Activated CD8-positive, alpha-beta memory T cell treated with anti-CD3 and anti-CD28 coated beads for 1 hour (primary cell): ENCODE measurements at places on chromosomes 6 and 20.

DNA sequence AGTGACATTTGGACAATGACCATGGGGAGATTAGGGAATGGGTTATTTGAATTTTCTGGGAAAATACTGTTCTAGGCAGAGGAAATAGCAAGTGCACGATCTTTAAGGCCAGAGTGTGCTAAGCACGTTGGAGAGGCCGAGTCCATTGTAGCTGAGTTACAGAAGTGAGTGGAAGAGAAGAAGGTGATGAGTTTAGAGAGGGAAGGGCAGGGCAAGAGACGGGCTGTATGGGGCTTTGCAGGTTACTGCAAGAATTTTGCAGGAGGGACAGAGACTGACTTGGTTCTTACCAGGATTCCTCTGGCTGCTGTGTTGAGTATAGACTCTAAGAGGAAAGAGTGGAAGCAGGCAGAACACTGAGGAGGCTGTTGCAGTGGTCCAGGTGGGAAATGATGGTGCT, 1.1 kb upstream of the NCOA3 start:
- no peak for DNase-seq

- DNase-seq: no peak
Observed at GRCh38 chr20:3248993-3249347, 10.0 kb upstream of the SLC4A11 start.

DNA sequence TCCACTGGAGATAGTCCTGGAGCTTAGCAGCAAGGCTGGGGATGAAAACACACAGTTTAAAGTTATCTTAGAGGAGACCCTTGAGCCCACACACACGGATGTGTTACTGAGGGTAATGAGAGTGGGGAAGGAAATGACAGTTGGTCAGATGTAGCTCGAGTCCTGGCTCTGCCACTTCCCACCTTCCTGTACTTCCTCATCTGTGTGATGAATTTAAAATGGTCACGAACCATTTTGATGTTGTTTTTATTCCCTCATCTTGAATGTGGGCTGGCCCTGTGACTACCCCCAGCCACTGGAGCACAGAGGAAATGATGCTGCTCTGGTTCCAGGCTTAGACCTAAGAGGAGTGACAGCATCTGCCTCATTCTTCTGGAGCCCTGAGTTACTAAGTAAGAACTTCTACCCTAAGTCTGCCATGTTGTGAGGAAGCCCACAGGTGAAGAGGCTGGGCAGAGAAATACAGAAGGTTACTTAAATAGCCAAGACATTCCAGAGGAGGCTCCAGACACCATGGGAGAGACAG, 141.2 kb downstream of the NRN1 start:
- no peak for DNase-seq

GRCh38 chr20:40602381-40602780, 86.7 kb downstream of the MAFB start:
- no peak for DNase-seq

- DNase-seq: no peak
Observed at GRCh38 chr6:22980446-22980845, 411.1 kb downstream of the HDGFL1 start.

DNA sequence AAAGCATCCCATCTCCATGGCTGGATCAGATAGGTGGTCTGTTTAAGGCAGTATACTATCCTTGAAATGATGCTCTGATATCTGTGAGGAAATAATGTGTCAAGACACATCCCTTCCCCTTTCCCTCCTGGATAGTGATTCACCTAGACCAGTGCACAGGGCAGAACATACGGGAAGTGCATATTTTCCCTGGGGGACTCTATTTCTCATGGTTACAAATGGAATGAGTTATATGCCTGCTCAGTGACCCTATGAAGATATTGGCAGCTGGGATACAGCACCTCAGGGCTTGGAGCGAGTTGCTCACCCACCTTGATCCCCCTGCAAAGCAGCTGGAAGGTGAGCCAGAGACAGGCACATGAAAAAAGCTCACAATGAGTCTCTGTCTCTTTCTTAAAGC, 67.5 kb upstream of the PRL start:
- no peak for DNase-seq

DNA sequence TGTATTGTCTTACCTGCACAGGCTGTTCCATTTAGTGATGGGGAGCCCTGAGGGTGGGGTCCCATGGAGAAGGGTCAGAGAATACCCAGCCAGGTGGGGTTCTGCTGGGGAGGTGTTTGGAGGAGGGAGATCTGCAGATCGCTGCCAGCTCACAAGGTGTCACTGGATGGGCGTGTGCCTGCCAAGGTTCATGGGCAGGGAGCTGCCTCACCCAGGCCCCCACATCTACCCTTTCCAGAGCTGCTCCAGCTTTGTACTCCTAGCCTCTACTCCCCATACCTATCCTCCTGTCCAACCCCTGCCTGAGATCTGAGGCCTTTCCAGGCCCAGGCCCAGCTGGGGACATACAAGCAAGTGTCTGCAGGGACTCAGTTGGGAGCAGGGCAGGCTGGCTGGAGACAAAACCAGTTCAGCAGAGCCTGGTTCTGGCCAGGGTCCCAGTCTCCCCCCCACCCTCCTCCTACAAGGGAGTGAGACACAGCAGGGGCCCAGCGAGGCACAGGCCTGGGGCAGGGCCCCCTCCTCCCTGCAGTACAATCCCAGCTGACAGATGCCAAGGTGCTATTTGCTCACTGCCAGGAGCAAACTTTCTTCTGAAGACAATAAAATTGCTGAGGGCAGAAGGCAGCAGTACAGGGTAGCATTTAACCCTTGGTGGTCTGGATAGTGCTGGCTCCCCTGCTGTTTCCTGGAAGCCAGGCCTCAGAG, 19.7 kb downstream of the SPDEF start:
- no peak for DNase-seq

DNA sequence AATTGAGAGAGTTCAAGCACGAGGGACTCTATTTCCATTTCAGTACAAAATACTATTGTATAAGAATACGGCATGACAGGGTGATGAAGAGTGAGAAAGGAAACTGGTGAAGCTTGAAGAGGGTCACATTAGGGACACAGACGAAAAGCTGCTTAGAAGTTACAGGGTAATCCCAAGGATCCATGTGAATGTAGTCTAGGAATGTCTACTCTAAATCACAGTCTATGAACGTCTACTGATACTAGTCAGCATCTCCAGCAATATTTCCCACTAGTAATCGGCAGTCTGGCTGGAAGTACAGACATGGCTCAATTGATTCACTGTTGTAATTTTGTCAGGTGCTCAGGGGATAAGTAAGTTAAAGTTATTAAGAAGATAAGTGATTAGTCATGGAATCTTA, 156.4 kb downstream of the ASCC3 start:
- DNase-seq: no peak

- DNase-seq: no peak
Observed at GRCh38 chr6:79694623-79695343, 63.7 kb downstream of the SH3BGRL2 start.

- DNase-seq: no peak
Observed at GRCh38 chr6:145271040-145271439, 464.3 kb downstream of the EPM2A start.

DNA sequence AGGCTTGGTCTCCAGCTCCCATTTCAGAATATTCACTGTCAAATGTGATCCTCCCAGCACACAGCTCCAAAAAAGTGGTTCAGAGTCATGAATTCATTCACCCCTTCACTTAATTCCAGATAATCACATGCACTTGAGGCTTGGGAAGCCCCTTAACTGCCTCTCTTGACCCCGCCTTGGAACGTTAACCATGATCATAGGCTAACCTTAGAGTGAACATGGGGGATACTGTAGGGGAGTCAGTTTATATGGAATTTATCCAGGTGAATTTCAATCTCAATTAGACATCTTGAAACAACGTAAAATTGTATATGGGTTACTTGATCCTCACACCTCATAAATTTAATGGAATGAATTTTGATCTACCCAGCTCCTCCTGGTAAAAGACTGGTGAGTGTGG, 346.8 kb upstream of the ARID1B start:
- no peak for DNase-seq

DNA sequence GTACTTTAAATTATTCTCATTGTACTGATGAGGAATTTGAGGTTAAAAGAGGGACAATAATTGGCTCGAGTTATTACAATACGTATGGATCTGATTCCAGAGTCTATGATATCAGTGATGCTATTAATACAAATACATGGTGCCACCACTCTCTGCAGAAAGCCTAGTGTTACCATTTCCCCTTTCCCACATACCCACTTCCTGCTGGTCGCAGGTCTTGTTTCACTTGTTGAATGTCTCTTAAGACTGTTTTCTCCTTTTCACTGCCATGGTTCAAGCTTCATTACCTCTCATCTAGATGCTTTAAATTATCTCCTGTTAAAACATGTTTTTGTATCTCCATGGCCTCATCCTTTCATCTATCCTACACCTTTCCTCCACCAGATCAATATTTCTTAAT, 62.0 kb downstream of the FHL5 start:
- no peak for DNase-seq

GRCh38 chr6:96420294-96420693, 101.3 kb upstream of the UFL1 start:
- DNase-seq: no peak

- no peak for DNase-seq
Observed at GRCh38 chr6:133062696-133063306, 178.4 kb upstream of the EYA4 start.

DNA sequence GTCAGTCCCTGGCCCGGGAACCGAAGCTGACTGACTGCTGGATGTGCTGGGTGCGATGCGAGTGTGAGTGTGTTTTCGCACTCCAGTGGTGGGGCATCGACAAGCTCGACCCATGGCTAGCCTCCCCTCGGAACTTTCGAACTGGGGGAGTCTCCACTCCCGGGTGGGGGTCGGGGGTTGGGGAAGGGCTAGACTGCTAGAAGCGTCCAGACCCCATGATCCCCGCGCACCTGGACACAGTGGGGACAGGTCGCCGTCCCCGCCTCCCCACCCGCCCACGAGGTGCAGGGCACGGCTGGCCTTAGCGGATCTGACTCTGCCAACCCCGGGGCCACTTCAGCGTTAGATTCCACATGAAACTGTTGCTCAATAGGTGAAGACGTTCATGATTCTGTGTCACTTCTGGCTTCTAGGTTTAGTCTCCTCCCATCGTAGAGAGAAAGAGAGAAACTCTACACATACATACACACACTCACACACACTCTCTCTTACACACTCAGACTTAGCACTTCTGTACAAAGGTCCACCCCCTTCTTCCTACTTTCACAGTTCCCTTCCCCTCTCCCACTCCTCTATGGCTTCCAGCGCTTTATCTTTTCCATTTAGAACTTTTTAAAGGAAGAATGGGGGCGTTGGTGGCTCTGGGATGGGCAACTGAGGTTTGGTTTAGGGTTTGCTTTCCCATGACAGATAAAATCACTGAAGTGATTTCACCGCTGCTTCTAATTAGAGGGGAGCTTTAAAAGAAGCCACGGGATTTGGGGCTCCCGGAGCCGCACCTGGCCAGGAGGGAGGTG, 5.1 kb upstream of the TFAP2A start:
- no peak for DNase-seq

DNA sequence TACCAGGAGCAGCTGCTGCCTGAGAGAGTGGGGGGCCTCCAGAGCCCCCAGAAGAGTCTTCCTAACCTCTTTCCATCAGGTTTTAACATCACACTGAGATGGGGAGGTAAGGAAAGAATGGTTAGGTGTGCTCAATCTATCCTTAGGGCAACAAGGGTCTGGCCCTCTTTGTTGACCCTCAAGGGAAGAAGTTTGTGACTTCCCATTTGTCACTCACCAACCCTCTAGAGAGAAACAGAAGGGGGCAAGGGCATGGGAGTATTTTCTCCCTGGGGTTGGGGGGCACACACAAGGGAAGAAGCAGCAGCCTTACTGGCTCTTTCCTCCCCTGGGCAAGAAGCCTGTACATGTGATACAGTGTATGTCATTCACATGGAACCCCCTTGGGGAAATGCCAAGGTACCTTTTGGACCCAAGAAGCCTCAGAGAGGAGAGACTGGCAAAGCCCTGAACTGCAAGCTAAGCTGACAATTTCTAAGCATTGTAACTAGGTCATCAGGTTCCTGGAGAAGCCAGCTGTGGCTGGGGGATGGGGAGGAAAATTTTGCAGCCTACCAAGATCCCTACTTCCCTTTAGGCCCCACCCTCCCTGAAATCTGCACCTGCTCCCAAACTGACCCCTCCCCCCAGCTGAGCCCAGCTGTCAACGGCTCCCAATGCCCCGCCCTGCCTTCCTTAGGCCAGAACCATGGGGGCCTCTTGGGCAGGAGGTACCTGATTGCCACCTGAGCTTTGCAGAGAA, 14.5 kb downstream of the BCL2L1 start:
- DNase-seq: no peak
